ENCODE measurements at places on chromosomes 7 and 10.

DNA sequence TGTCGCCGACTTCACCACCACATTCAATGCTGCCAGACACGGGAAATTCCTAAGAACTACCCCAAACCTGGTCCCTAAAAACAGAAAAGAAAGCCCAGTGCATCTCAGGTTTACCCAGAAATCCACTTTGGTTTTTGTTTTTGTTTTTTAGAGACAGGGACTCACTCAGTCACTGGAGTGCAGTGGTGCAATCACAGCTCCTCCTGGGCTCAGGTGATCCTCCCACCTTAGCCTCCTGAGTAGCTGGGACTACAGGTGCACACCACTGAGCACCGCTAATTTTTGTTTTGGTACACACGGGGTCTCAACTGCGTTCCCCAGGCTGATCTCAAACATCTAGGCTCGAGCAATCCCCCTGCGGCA is 22.8 kb downstream of the MAD1L1 start:
- no peak for DNase-seq

DNA sequence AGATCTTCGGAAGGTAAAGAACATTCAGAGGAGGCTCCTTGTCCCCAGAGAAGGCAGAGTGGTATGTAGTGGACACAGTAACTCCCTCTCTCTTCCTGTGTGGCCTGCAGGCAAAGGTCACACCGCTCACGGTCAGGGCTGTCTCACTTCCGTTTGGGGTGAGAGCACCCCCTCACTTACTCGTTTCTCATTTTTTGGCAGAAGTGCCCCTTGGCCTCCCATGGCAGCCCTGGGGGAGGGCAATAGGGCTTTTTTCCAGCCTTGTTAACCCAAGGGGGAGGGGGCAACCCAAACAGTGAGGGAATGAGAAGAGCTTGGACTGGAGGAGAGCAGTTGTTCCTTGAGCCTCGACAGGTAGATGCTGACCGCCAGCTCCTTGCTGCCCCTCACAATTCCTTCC is 31.8 kb upstream of the SRGN start:
- no peak for DNase-seq

GRCh38 chr7:151274396-151274795 is 25.9 kb upstream of the SMARCD3 start:
- no peak for DNase-seq

GRCh38 chr10:28326516-28327490 is 23.9 kb upstream of the MPP7 start:
- DNase-seq: no peak

- no peak for DNase-seq
These were observed 1.1 kb downstream of the GGCT start for GRCh38 chr7:30503274-30504212.

GRCh38 chr7:41063116-41063515 is 639.8 kb downstream of the INHBA start:
- no peak for DNase-seq

- peak; percentile 64 for DNase-seq
These were observed 505 bp downstream of the HNRNPA2B1 start for GRCh38 chr7:26200038-26200443.

DNA sequence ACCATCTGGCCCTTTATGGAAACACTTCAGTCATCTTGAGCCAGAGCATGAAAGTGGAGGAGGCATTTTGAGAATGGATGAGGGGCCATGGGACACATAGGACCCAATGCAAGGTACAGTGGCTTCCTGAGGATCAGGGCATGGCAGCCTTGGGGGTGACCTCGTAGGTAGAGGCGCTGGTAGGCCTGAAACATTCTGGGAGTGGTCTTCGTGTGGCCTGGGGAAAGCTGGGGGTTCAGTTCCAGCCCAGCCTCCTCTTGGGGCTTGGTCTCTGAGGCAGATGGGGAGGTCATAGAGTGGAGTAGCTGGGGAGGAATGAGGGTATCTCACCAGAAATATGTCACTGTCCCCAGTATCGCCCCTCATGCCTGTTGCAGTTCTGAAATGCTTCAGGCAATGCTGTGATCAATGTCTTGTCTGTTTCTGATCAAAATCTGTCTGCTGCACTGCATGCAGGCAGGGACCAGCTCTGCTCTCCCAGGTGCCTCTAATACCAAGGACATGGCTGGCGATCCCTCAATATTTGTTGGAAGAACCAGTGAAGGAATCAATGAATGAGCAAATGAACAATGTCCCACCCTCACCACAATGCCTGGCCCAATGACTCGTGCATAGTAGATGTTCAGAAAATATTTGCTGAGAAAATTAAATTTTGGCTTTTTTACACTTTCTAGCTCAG is 90.9 kb downstream of the CHST15 start:
- DNase-seq: no peak

DNA sequence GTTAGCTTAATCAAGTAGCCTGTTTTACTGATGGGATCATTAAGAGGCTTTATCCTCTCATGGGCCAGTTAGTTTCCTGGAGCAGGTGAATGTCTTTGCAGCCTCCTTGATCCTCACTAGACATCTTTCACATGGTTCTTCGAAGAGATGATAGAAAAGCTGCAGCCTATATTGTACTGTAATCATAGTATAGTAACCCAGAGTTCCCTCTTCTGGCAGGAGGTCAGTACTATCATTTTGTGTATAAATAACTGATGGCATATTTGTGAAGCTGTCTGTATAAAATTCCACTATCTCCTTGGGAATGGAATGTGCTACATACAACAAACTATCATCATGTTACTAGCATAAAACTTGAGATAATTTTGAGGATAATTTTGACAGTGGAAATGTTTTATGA is 123.8 kb upstream of the PRPS1L1 start:
- no peak for DNase-seq

GRCh38 chr7:69762821-69763352 is 164.6 kb downstream of the AUTS2 start:
- DNase-seq: no peak

DNA sequence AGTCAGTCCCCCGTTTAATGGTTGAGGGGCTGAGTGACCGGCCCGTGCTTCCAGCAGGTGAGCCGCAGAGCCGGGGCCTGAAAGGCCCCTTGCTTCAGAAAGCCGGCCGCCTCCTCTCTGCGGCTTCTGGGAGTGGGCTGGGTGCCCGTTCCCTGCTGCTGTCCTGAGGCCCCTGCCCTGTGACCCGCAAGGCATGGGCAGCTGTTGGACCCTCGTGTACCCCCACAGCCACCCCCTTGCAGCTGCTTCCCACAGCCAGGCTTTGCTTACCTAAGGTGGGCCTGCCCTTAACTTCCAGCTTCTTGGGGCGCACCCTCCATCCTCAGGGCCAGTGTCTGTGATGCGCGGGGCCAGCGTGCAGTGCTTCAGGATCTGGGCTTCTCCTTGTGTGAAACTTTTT is 26.6 kb downstream of the PFKFB3 start:
- no peak for DNase-seq

DNA sequence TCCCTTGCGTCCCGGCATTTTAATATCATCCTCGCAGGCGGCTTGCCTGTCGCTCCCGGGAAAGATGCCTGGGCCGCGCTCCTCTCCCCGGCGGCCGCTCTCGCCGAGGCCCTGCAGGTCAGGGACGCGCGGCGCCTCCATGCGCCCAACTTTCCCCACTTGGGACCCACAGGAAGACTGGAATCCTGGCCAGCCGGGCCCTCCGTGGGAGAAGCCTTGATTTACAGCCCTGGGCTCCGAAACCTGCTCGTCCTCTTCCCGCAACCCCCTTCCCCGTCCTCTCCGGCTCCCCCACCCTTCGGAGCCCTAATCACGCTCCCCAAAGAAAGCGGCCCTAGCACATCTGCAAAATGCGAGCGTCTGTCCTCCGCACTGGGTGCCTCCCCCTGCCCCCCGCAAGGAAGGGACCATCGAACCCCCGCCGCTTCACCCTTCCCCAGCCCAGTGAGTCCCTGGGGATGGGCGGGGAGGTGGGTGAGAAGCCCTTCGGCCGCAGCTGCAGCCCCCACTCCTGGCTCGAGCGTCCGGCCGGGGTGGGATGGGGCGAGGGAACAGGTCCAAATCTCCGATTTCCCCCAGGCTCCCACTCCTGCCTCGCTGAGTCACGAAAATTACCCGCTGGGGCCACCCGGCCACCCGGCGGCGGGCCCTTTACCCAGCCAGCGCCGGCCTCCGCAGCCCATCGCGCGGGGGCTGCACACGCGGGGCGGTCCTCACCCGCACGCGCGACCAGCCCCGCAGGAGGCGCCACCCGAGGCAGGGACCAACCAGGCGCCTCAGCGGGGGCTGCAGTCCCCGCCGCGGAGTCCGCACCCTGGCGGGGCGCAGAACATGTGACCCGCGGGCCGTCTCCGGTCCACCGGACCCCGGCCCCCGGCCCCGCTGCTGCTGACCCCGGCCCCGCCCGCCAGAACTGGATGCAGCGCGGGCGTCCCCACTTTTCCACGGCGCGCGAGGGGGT is 695 bp downstream of the HSPA12A start:
- DNase-seq: no peak

DNA sequence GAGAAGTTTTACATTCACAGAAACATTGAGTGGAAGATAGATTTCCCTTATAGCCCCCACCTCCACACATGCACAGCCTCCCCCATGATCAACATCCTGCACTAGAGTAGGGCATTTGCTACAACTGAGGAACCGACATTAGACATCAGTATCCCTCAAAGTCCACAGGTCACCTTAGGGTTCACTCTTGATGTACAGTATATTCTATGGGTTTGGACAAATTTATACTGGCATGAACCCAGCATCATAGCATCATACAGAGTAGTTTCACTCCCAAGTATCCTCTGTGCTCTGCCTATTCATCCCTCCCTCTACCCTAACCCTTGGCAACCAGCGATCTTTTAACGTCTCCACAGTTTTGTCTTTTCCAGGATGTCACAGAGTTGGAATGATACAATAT is 64.4 kb downstream of the VSTM4 start:
- DNase-seq: no peak

DNA sequence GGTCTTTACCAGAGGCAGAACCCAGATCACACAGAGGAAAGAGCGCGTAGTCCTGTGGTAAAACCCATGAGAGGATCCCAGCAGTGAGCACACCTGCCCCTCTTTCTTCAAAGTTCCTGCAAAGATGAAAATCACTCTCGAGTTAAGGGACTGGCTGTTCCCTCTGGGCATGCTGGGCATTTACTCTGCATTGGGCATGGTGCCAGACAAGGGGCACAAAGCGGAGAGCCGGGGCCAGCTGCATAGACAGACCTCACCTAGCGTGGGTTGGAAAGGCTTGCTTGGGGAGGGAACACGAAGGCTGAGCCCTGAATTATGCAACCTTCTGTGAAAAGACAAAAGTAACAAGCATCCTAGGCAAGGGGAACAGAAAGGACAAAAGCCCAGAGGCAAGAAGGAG is 120.0 kb upstream of the TCERG1L start:
- DNase-seq: no peak

DNA sequence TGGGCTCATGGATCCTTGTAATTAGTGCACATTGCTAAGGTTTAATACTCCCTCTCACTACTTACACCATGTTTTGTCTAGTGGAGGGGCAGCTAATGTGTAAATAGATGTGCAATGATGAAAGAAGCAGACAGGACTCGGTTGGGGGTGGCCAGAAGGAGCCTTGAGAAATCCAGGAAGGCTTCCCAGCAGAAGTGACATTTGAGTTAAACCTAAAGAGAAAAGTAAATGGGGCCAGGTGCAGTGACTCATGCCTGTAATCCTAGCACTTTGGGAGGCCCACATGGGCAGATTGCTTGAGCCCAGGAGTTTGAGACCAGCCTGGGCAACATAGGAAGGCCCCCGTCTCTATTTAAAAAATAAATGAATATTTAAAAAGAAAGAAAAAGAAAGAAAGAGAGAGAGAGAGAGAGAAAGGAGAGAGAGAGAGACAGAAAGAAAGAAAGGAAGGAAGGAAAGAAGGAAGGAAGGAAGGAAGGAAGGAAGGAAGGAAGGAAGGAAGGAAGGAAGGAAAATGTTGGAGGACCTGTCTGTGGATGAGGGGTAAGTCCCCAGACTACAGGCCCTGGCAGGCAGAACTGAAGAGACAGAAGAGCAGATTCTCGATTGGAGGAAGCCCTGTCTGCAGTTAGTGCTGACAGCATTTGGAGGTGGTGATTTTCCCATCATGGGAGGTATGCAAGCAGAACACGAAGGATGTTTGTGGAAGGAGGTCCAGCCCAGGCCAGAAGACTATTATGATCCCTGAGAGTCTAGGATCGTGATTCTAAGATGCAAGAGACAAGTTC is 3.6 kb downstream of the ELN start:
- no peak for DNase-seq

Data from stimulated activated CD8-positive, alpha-beta memory T cell treated with anti-CD3 and anti-CD28 coated beads, Interleukin-2, amount 100 ng/mL, for 48 hours (primary cell).